RPMI8226 (cell line): ENCODE measurements at places on chromosomes 5 and 9.

DNA sequence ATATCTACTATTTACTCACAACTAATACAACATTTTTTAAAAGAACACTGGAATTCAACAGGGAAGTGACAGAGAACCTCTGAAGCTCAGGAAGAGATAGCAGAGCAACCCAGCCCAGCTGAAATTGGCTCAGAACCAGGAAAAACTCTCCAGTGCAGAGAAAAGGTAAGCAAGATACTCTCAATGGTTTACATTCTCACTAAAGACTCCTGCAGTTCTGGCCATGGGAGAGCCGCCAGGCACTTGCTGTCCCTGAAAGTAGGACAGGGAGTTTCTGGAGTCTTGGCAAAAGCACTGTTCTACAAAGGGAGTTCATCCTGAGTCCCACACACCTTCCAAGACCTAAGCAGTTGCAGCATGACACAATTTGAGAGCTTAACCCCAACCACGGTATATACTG is 330.8 kb downstream of the TRIM36 start:
- DNase-seq = no peak

GRCh38 chr9:15936306-15936921 is 383.6 kb downstream of the CCDC171 start:
- no peak for DNase-seq

DNA sequence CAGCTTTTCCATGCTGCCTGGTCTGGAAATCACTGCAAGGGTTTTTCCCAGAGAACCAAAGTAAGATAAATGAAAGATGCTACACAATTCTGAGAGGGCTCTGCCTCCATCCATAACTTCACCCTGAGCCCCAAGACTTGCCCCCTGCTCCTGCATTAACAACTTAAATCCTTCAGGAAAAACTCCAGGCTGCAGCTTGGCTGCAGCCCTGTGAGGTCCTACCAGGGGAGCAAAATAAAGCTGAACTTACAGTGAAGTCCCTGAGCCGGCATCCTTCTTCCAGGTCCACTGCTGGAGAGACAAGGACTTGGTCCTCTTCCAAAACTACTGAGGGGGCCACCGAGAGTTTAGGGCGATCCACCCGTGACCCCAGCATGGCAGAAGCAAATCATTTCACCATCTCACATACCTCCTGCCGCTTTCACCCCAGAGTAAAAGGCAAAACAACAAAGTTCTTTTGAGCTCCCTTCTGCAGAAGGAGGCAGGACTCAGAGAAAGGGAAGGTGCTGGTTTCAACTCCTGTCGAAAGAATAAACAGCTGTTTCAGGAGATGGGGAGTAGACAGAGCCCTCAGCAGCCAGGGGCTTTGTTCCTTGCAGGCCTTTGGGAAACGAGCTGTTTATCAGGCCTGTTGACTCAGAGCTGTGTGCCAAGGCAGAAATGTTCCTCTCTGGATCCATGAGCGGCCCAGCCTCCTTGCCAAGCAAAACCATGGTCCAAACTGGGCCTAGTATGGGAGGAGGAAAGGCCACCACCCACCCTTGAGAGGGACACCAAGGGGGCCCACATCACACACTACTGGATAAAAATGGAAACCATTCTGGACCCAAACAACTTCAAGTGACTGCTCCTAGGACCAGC is 20.6 kb downstream of the GGTA1 start:
- no peak for DNase-seq

DNA sequence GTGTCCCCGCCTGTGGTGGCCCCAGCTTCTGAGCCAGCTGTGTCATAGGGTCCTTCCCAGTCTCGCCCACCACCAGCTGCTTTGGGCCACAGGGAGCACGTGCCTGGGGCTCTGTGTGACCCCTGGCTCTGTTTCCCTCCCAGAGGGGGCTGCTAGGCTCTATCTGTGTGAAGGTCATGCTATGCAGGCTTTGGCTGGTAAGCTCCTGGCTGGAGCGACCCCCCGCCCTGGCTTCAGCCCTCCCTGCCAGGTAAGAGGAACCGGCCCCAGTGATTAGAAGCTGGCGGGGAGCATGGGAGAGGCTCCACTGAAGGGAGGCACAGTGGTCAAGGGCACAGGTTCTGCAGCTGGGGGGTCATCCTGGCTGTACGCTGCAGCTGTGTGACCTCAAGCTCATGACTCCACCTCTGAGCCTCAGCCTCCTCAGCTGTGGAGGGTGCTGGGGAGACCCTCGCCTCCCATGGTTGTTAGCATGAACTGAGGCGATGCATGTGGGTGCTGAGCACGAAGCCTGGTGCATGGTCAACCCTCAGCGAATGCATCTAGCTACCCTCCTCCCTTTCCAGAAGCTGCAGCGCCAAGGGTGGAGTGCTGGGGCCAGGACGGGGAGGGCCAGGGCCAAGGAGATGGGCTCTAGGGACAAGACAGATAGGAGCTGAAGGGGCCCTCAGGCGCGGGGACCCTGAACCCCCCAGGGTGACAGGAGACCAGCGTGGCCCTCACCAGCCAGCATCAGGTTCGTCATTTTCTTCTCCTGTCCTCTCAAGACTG is 163.8 kb upstream of the MVB12B start:
- no peak for DNase-seq

DNA sequence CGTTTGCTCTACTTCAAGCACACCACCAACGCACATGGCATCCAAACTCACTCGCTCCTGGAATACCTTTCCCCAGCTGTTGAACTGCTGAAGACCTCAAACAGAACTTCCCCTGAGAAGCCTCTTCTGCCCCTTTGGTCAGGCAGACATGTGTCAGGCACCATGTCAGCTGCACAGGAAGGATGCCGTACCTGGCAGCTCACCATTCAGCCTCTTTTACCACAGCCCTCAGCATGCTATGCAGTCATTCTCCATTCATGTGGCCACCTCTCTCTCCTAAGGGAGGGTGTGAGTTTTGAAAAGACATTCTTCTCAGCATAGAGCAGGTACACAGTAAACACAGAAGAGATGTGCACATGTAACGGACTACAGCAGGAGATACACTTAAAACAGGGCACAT is 14.2 kb downstream of the IL4 start:
- DNase-seq = no peak

GRCh38 chr5:180598316-180598701 is 7.0 kb upstream of the SCGB3A1 start:
- DNase-seq = no peak
